ENCODE measurements at places on chromosomes 11 and 22. TPM values are rescaled to one million over a fixed set of nuclear protein-coding genes. Genes with fewer than 3 reads are reported as not detected.

P2RY6 gene
- 0.39 TPM for total RNA-seq

MOGAT2 gene
- total RNA-seq = 0.21 TPM

SLC25A18 gene
- total RNA-seq = 0.60 TPM

- no peak overlapping the region for H3K4me3 ChIP-seq
- no peaks in the 10 kb centered on the region for H3K4me1 ChIP-seq
- no peaks in the 10 kb centered on the region for H3K36me3 ChIP-seq
- H3K27ac ChIP-seq = no peak overlapping the region
- no peak for DNase-seq
- no peaks in the 10 kb centered on the region for H3K27me3 ChIP-seq
These were observed 29.5 kb upstream of the ANO5 start for GRCh38 chr11:22163394-22163797.

GRCh38 chr11:7417328-7417727, 68.0 kb upstream of the OLFML1 start:
- DNase-seq = no peak
- no peak overlapping the region for H3K27ac ChIP-seq
- no peaks in the 10 kb centered on the region for H3K36me3 ChIP-seq
- H3K4me3 ChIP-seq = no peak overlapping the region
- peaks cover 8% of the 10 kb centered on the region for H3K4me1 ChIP-seq
- no peaks in the 10 kb centered on the region for H3K27me3 ChIP-seq

CDHR5 gene
- not detected for total RNA-seq

- H3K36me3 ChIP-seq = no peaks in the 10 kb centered on the region
- DNase-seq = no peak
- peaks cover under 1% of the 10 kb centered on the region for H3K4me1 ChIP-seq
- no peak overlapping the region for H3K27ac ChIP-seq
- no peaks in the 10 kb centered on the region for H3K27me3 ChIP-seq
These were observed 615.6 kb upstream of the KIRREL3 start for GRCh38 chr11:127616158-127616557.

HBB gene
- not detected for total RNA-seq

GRCh38 chr11:117560780-117561530, 233.3 kb downstream of the CEP164 start:
- no peaks in the 10 kb centered on the region for H3K4me1 ChIP-seq
- no peaks in the 10 kb centered on the region for H3K36me3 ChIP-seq
- DNase-seq = no peak
- no peak overlapping the region for H3K4me3 ChIP-seq
- no peak overlapping the region for H3K27ac ChIP-seq

GRCh38 chr11:125331357-125332035, 164.6 kb downstream of the FEZ1 start:
- H3K27me3 ChIP-seq = no peaks in the 10 kb centered on the region
- no peak for DNase-seq
- no peaks in the 10 kb centered on the region for H3K36me3 ChIP-seq
- H3K4me3 ChIP-seq = no peak overlapping the region
- H3K4me1 ChIP-seq = peaks cover 11% of the 10 kb centered on the region
- no peak overlapping the region for H3K27ac ChIP-seq

CECR2 gene
- total RNA-seq = 32.3 TPM

- peaks cover 35% of the 10 kb centered on the region for H3K4me1 ChIP-seq
- H3K36me3 ChIP-seq = no peaks in the 10 kb centered on the region
- H3K4me3 ChIP-seq = no peak overlapping the region
- peak; percentile 42 for DNase-seq
- no peaks in the 10 kb centered on the region for H3K27me3 ChIP-seq
These were observed 8.4 kb downstream of the APOBEC3A start for GRCh38 chr22:38965614-38966379.

PRR33 gene
- not detected for total RNA-seq

RIBC2 gene
- total RNA-seq = 0.67 TPM

Measured in cardiac muscle cell (in vitro differentiated cells and primary cell).